ENCODE measurements at places on chromosomes 13 and 19. TPM values are rescaled to one million over a fixed set of nuclear protein-coding genes. Genes with fewer than 3 reads are reported as not detected.

- no peak overlapping the region for H3K27ac ChIP-seq
- DNase-seq, result no peak
- H3K36me3 ChIP-seq, result no peaks in the 10 kb centered on the region
- H3K4me3 ChIP-seq, result no peak overlapping the region
Observed at GRCh38 chr13:73745190-73745589, 389.0 kb downstream of the KLF12 start.

DNA sequence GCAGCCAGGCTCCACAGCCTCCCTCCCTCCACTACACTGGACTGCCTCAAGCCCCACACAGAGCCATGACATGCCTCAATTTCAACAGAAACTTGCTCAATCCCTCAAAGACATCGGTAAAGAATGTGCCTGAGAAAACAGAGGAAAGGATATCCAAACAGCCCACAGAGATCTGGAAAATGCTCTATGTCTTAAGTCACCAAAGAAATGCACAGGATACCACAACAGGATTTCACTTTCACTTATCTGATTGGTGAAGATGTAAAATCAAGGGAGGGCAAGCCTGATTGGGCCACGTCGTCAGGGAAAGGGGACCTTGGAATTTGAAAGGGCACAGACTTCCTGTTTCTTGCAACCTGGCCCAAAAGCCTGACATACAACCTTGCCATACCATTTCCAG lies 14.2 kb downstream of the CACNA1A start:
- no peaks in the 10 kb centered on the region for H3K4me1 ChIP-seq
- peaks cover 52% of the 10 kb centered on the region for H3K27me3 ChIP-seq
- H3K27ac ChIP-seq, result no peak overlapping the region
- DNase-seq, result peak; percentile 6
- H3K36me3 ChIP-seq, result no peaks in the 10 kb centered on the region

The ZNF835 gene
- total RNA-seq, result not detected

GRCh38 chr19:50065938-50066337 lies 40.1 kb downstream of the ZNF473 start:
- no peaks in the 10 kb centered on the region for H3K27me3 ChIP-seq
- H3K4me1 ChIP-seq, result no peaks in the 10 kb centered on the region
- H3K27ac ChIP-seq, result no peak overlapping the region
- H3K4me3 ChIP-seq, result no peak overlapping the region
- H3K36me3 ChIP-seq, result no peaks in the 10 kb centered on the region
- no peak for DNase-seq

GRCh38 chr19:29015569-29015968 lies 197.4 kb downstream of the UQCRFS1 start:
- H3K27me3 ChIP-seq, result no peaks in the 10 kb centered on the region
- no peaks in the 10 kb centered on the region for H3K4me1 ChIP-seq
- no peak overlapping the region for H3K4me3 ChIP-seq
- H3K27ac ChIP-seq, result no peak overlapping the region
- H3K36me3 ChIP-seq, result no peaks in the 10 kb centered on the region

The PTGER1 gene
- 2.4 TPM for total RNA-seq

The CABP5 gene
- not detected for total RNA-seq

The CRX gene
- total RNA-seq, result not detected

GRCh38 chr19:41861846-41862245 lies 1.8 kb downstream of the RPS19 start:
- peaks cover 52% of the 10 kb centered on the region for H3K36me3 ChIP-seq
- no peaks in the 10 kb centered on the region for H3K27me3 ChIP-seq
- H3K4me1 ChIP-seq, result peaks cover 30% of the 10 kb centered on the region

- H3K4me3 ChIP-seq, result peak overlapping the region; percentile 15
- no peaks in the 10 kb centered on the region for H3K27me3 ChIP-seq
- peak overlapping the region; percentile 88 for H3K27ac ChIP-seq
- H3K36me3 ChIP-seq, result no peaks in the 10 kb centered on the region
- H3K4me1 ChIP-seq, result peaks cover 9% of the 10 kb centered on the region
- DNase-seq, result peak; percentile 95
Observed at GRCh38 chr19:17450264-17451075, 2.0 kb upstream of the TMEM221 start.

DNA sequence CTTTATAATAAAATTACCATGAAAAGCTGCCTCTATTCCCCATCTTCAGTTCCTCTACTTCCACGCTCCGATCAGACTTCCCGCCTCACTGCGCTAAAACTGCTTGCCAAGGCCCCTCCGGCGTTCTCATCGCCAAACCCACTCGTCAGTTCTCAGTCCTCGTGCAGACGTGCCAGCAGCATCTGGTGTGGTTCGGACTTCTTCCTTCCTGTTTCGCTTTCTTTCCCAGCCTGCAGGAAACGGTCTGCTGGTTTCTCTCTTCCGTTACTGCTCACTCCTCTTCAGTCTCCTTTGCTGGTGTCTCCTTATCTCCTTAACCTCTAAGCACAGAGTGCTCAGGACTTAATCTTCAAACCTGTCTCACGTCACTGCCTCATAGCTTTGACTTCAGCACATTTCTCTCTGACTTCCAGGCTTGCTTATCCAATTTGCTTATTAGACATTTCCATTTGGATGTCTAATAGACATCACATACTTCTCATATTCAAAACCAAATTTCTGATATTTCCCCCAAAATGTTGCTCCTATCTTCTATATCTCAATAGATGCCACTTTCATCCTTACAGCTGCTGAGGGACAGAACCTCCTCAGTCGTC lies 40.3 kb downstream of the RCBTB2 start:
- no peak overlapping the region for H3K27ac ChIP-seq
- H3K36me3 ChIP-seq, result no peaks in the 10 kb centered on the region
- H3K4me1 ChIP-seq, result peaks cover 55% of the 10 kb centered on the region
- no peaks in the 10 kb centered on the region for H3K27me3 ChIP-seq

DNA sequence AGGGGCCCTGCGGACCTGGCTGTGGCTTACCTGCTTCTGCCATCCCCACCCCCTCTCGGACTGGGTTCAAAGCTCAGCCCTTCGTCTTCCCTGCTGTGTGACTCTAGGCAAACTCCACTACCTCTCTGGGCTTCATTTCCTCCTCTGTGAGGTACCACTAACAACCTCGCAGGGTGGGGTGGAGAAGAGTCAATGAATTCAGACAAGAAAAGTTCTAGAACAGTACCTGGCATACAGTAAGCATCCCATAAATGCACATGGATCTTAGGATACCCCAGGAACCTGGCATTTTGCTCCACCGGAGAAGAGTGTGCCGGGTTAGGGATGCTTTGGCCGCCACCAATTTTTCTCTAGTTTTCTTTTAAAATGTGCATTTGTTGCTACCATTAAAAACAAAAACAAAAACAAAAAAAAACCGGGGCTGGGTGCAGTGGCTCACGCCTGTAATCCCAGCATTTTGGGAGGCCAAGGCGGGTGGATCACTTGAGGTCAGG lies 3.4 kb downstream of the TLE5 start:
- no peak overlapping the region for H3K4me3 ChIP-seq
- DNase-seq, result no peak
- peaks cover 16% of the 10 kb centered on the region for H3K4me1 ChIP-seq
- no peaks in the 10 kb centered on the region for H3K27me3 ChIP-seq

DNA sequence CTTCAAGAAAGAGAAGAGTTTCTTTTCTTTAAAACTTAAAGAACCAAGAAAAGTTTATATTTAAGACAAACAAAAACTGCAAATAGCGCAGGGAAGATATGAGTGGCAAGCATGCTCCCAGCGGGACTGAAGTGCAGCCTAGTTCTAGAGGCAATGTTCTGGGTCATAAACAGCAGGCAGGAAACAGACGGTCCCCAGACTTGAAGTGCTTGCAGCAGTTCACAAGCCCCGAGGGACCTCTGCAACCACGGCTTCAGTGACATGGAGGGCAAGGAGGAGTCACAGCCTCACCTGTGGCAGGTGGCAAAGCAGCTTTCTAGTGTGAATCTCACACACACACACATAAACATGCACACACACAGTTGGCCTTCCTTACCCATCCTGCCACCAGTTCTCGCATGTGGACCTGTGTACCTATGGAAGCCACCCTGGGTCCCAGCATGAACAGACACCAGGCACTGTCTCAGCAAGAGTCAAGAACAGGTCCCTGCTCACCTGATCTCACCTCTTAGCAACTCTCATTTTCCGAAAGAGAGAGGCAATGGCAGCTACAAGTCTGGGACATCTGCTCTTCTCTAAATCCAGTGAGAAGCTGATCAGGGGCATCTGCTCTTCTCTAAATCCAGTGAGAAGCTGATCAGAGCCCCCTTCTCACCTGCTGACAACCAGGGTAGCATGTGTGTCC lies 162.0 kb downstream of the EFNB2 start:
- DNase-seq, result no peak
- H3K27ac ChIP-seq, result no peak overlapping the region
- no peaks in the 10 kb centered on the region for H3K27me3 ChIP-seq

- no peaks in the 10 kb centered on the region for H3K4me1 ChIP-seq
- DNase-seq, result peak; percentile 62
- no peaks in the 10 kb centered on the region for H3K36me3 ChIP-seq
- H3K27ac ChIP-seq, result no peak overlapping the region
- no peaks in the 10 kb centered on the region for H3K27me3 ChIP-seq
Observed at GRCh38 chr19:3129112-3129511, 6.7 kb upstream of the GNA15 start.

The ZFP28 gene
- total RNA-seq, result 2.2 TPM

- H3K4me1 ChIP-seq, result peaks cover 29% of the 10 kb centered on the region
- no peaks in the 10 kb centered on the region for H3K36me3 ChIP-seq
- H3K27ac ChIP-seq, result peak overlapping the region; percentile 75
- H3K27me3 ChIP-seq, result no peaks in the 10 kb centered on the region
- peak overlapping the region; percentile 53 for H3K4me3 ChIP-seq
Observed at GRCh38 chr13:105979131-105980011, 556.1 kb downstream of the EFNB2 start.

The DAND5 gene
- 1.1 TPM for total RNA-seq

- no peak overlapping the region for H3K4me3 ChIP-seq
- H3K27ac ChIP-seq, result no peak overlapping the region
- no peak for DNase-seq
- H3K4me1 ChIP-seq, result no peaks in the 10 kb centered on the region
Observed at GRCh38 chr13:41236369-41236768, 27.0 kb downstream of the MTRF1 start.

GRCh38 chr13:98348466-98349200 lies 171.6 kb upstream of the RNF113B start:
- no peaks in the 10 kb centered on the region for H3K27me3 ChIP-seq
- DNase-seq, result no peak
- H3K36me3 ChIP-seq, result no peaks in the 10 kb centered on the region
- no peak overlapping the region for H3K27ac ChIP-seq
- no peaks in the 10 kb centered on the region for H3K4me1 ChIP-seq
- no peak overlapping the region for H3K4me3 ChIP-seq

DNA sequence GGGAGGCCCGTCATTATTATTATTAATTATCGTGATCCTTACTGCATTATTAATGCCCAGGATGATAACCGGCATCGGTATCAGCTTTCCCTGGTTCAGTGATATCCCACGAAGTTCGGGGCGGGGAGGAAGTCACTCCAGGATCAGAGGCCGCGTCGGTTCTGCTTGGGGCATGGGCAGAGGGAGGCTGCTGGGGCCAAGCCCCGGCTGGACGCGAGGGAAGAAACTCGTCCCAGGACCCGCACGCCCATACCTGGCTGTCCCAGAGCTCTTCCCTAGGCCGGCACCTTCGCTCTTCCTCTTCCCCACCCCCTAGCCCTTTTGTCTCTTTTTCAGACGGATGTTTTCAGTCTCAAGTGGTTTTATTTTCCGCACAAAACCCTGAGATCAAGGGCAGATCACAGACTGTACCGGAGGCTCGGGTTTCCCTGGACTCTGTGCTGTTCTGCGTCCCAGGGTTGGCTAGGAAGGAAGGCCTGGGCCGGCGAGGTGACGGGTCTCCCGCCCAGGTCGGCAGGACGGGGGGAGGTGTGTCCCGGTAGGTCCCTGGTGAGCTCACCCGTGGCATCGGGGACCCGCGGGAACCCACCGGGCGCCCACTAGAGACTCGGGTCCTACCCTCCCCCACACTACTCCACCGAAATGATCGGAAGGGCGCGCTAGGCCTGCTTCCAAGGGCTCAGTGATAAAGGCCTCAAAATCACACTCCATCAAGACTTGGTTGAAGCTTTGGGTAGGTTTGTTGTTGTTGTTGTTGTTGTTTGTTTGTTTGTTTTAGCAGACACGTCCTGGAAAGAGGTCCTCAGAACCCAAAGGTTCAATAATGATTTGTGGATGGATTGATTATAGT lies 7.9 kb downstream of the ZIC2 start:
- no peak for DNase-seq
- H3K4me1 ChIP-seq, result no peaks in the 10 kb centered on the region
- H3K27ac ChIP-seq, result no peak overlapping the region
- H3K27me3 ChIP-seq, result peaks cover 61% of the 10 kb centered on the region

The FAM216B gene
- total RNA-seq, result not detected

- H3K4me3 ChIP-seq, result peak overlapping the region; percentile 68
- peak; percentile 59 for DNase-seq
- no peak overlapping the region for H3K27ac ChIP-seq
- no peaks in the 10 kb centered on the region for H3K27me3 ChIP-seq
Observed at GRCh38 chr19:40596608-40597328, 4.4 kb upstream of the LTBP4 start.

GRCh38 chr19:46573679-46574498 lies 27.2 kb upstream of the CALM3 start:
- H3K27ac ChIP-seq, result no peak overlapping the region
- DNase-seq, result no peak
- no peaks in the 10 kb centered on the region for H3K36me3 ChIP-seq
- no peaks in the 10 kb centered on the region for H3K4me1 ChIP-seq
- no peak overlapping the region for H3K4me3 ChIP-seq
- H3K27me3 ChIP-seq, result no peaks in the 10 kb centered on the region
